ELF-1 (cell line): ENCODE measurements at places on chromosomes 12 and 14.

GRCh38 chr14:99271221-99271941 is 616 bp downstream of the BCL11B start:
- DNase-seq = no peak

- no peak for DNase-seq
These were observed 14.0 kb downstream of the GTSF1 start for GRCh38 chr12:54459355-54459754.

- DNase-seq = no peak
These were observed 189.7 kb downstream of the EPS8 start for GRCh38 chr12:15599266-15600037.

- DNase-seq = no peak
These were observed 296.3 kb upstream of the PRKD1 start for GRCh38 chr14:30223966-30224365.

DNA sequence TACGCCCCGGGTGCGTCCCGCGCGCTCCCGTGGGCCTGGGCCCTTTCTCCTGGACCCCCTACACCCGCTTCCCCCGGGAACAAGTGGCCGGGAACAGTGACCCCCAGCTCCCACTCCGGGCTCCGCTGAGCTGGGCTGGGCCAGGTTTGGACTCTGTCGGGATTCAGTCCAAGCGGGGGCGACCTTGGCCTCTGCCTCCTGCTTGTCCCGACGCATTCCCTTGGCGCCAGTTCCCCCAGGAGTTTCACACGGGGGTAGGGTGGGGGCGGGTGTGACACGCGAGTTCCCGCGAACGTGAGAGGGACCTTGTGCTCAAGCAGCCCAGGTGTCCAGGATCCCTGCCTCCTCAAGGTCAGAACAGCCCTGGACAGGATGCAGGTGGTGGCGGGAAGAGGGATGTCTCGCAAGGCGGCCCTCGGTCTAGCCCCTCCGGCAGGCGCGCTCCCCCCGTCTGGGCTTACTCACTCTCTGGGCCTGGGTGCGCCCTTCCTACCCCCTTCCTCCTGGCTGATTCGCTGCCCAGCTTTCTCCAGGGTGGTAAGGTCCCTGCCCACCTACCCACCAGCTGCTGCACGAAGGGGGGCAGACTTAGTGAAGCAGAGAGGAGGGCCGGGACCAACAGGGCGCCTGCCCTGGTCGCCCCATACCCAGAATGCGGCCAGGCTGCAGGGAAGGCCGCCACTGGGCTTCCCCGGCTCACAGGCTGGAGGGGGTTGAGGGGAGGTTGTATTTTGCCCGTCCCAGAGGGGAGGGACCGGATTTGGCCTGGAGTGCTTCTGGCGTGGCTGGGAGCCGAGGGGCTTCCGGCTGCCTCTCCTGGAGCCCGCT is 862 bp downstream of the CRIP2 start:
- DNase-seq = peak; percentile 57

DNA sequence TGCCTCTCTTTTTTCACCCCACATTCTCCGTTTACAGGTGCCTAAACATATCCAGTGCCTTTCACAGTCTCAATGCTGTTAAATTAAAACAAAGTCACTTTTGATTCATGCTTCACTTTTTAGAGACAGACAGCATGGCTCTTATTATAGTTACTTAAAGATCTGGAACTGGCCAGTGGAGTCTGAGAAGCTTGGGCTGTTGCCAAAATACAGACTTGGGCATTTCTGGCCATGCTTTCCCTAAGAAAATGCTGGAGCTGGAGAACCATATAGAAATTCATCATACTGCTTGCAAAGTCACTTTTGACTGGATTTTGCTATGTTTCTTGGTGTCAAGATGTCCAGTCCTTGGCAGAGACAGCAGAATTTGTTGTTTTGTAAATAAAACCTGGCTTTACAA is 12.2 kb upstream of the GPR68 start:
- DNase-seq = no peak

DNA sequence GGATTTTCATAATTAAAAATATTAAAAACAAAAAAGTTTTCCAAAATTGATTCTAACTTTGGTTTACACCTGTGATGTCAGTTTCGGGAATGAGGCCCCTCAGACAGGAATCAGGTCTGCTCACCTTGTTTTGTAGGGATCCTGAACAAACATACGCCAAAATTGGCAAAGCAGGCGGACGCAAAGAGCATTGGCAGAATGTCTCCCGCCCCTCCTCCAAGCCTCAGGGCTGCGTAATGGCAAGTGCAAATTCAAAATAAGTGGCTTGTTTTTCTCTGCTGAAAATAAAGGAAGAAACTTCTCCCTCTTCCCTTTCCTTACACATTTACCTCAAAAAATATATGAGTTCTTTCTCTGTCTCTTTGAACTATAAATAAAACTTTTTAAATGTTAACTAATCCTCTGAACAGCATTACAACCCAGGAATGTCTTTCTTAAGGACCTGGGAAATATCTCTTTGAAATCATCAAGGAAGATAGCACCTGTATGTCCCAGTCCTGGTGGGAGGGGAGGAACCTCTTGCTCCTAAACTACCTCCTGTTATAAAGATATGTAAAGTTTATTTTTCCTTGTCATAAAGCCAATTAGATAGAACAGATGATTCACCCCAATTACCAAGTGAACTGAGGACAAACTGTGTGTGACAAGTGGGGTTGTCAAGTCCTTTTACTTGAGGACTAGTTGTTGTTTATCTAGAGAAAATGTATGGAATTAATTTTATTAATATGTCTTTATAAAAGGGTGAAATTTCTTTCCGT is 16.5 kb downstream of the OR6J1 start:
- no peak for DNase-seq

DNA sequence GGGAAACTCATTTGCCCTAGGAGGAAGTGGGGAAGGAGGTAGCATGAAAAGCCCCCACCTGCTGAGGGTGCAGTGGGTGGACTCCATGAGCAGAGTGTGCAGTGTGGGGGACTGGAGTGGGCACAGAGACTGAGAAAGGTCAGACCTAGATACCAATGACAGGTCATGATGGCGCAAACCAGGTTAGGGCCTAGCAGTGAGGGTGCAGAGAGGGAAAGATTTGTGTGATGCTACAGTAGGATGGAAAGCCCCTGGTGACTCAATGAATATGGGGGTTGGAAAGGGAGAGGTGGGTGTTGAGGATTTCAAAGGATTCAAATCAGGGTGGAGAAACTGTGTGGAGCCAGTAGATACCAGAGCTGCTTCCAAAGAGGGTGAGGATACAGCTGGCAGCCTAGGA is 319.2 kb downstream of the DPF3 start:
- no peak for DNase-seq

GRCh38 chr14:93286212-93286890 is 46.5 kb downstream of the BTBD7 start:
- DNase-seq = no peak

GRCh38 chr12:45183246-45183645 is 32.6 kb upstream of the ANO6 start:
- DNase-seq = no peak

DNA sequence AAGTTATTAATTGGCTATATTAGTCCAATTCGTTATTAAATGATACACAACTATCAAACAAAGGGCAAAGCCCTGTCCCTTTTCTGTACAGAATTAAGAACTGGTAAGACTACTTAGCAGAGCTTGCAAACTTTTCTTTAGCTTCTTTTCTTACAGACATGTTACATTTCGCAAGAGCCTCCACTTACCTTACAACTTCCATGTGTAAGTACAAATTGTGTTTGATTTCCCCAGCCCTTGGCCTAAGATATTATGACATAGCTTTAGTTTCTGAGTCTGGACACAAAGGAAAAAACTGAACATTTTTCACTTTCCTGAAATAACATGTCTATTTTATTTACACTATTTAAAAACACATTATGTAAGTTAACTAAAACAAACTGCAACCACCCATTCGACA is 1.7 kb downstream of the ATF7 start:
- DNase-seq = no peak

DNA sequence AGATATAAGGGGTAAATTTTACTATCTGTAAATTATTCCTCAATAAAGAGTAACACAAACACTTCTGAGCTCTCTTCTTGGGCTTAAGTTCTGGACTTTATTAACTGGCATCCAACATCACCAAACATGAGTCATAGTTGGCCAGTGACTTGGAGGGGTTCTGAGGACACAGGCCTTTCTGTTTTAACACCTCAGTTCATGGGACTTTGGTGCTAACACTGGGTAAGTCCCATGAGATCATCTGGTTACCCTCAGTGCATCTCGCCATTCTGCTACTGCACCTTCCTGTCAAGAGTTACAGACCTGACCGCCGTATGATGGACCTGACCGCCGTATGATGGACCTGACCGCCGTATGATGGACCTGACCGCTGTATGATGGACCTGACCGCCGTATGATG is 9.9 kb downstream of the SLC15A4 start:
- DNase-seq = no peak

DNA sequence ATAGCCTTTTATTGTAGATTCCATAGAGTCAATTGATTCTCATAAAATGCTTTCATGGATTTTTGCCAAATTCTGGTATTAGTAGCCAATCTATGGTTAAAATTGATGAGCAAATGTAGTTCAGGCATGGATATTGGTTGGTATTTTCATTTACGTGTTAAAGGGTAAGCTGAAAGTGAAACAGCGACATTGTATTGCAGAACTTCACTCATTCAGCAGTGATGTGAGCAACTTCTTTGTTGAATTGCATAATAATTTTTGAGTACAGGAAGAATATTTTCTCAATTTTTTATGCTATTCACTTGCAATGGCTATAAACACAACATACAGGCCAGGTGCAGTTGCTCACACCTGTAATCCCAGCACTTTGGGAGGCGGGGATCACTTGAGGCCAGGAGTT is 24.2 kb upstream of the FAM222A start:
- DNase-seq = no peak

- no peak for DNase-seq
These were observed 161.1 kb downstream of the BTG1 start for GRCh38 chr12:91984556-91984955.

DNA sequence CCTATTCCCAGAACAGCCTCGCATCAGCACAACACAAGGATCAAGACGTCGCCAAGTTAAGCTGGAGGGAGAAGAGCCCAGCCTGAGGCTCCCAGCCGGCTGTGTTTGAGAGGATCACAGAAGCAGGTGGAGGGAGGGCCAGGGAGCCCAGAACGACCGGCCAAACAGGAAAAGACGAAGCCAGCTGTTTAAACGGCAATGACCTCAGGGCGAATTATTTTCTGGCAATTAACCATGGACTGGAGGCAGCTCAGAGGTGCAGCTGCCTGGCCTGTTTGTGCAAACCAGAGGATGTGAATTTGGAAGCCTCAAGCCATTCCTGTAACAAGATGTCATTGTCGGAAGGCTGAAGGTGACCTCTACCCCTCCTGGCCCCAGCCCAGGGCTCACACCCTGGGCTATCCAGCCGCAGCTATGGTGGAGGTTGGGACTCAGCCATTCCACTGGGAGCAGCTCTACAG is 175.8 kb upstream of the PRMT8 start:
- peak; percentile 96 for DNase-seq

GRCh38 chr12:132264086-132265010 is 65.0 kb downstream of the GALNT9 start:
- DNase-seq = no peak

- DNase-seq = no peak
These were observed 544.4 kb upstream of the TMEM132C start for GRCh38 chr12:127722611-127723010.

- DNase-seq = no peak
These were observed 3.9 kb downstream of the PLD4 start for GRCh38 chr14:104928391-104929133.

DNA sequence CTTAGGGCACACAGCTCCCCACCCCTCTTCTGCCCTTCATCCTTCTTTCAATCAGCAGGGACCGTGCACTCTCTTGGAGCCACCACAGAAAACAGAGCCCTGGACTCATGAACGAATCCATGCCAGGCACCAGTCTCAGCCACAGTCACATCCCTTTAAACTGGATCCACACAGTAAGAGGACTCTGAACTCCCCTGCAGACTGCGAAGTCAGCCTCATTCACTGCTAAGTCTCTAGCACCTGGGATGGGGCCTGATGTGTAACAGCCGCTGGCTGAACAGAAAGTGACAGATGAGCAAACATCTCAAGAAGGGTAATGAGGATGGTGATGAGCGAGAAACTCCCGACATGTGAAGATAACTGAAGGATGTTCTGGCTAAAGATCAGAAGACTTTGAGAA is 45.8 kb upstream of the IQSEC3 start:
- DNase-seq = no peak
